ENCODE measurements at places on chromosomes 6 and 20.

GRCh38 chr6:30741789-30742315, 635 bp downstream of the FLOT1 start:
- no peak for DNase-seq

GRCh38 chr6:148964467-148964866, 217.6 kb downstream of the UST start:
- DNase-seq: no peak

GRCh38 chr6:31794294-31794865, 1.2 kb downstream of the VARS1 start:
- DNase-seq: no peak

DNA sequence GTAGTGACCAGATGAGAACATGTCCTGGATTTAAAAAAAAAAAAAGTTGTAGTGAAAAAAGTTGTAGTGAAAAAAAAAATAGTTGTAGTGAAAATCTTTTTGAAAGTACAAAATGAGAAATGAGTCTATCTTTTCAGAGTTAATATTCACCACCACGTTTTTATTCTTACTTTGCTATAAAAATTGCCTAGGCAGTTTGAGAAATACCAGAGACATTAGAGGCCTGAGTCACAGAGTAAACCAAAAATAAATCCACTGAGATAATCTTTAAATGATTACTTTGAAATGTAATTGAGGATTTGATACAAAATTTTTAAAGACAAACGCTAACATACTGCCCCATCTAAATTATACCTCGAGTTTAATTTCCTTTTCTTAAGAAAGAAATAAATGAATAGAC, 101.2 kb upstream of the TIAM2 start:
- no peak for DNase-seq

DNA sequence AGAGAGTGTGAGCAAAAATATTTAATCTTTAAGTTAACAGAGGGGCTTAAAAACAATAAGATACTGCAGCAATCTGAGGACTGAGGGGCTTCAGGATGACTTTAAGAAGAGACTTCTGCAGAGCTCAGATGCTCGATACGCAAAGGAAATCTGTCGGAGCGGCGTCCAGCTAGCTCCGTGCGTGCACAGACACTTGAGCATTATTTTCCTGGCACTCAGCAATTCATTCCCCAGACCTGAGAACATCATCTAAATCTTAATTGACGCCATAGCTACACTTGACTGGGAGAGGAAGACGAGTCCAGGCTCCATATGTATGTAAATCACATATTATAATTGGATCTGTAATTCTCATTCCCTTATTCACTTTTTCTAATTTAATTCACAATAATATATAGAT, 228.2 kb downstream of the SOD2 start:
- DNase-seq: no peak

GRCh38 chr6:148857798-148858390, 111.1 kb downstream of the UST start:
- DNase-seq: no peak

DNA sequence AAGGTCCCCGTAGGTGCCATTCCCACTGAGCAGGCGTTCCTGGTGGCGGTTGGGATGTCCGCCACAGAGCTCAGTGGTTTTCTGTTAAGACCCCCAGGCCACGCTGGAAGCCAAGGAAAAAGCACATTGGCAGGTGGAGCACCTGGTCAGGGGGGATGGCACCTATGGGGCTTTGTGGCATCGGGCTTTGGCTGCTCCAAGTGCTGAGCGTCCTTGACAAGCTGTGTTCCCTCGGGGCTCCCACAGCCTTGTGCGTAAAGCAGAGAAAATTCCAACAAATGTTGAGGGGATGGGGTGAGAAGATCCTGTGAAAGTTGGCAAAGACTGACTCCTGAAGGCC, 135.4 kb downstream of the JPH2 start:
- DNase-seq: no peak

DNA sequence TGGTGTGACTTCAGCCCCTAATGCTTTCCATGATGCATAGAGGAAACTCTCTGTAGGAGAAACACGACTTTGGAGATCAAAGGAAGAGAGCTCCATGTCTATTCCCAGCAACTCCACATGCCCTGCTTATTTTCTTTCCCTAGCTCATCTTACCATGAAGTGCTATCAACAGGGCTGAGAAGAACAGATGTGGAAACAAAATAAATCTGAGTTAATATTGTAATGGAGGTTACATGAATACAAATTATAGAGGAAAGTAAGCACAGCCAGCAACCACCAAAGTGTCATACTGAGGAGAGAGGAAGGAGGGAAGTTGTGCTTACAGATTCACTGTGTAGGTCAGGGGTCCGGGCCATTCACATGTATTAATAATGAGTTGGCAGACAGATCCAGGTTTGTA, 157.5 kb downstream of the RFPL4B start:
- no peak for DNase-seq

GRCh38 chr20:4633379-4633778, 88.3 kb upstream of the PRND start:
- DNase-seq: no peak

DNA sequence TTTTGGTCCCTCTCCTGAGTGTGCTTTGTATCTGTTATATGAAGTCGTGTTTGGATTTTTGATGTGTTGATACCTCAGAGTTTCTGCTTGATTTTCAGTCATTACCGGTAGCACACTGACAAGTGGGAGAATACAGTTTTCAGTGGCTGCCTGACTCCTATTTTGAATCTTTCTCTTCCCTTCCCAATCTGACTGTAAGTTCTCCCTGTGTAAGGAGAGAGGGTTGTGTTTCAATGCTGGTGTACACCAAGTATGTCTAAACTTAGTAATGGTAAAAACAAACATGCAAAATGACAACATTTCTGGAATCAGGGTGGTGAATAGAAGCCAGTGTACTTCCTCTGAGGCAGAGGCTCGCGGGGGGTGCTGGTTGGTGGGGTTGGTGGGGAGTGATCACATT, 103.4 kb downstream of the HIVEP1 start:
- DNase-seq: no peak
